Stimulated activated CD4-positive, alpha-beta T cell treated with anti-CD3 and anti-CD28 coated beads, Interleukin-1b, Interleukin-23, amount 100 ng/mL, for 1 hour (primary cell): ENCODE measurements at places on chromosomes 7 and 10.

DNA sequence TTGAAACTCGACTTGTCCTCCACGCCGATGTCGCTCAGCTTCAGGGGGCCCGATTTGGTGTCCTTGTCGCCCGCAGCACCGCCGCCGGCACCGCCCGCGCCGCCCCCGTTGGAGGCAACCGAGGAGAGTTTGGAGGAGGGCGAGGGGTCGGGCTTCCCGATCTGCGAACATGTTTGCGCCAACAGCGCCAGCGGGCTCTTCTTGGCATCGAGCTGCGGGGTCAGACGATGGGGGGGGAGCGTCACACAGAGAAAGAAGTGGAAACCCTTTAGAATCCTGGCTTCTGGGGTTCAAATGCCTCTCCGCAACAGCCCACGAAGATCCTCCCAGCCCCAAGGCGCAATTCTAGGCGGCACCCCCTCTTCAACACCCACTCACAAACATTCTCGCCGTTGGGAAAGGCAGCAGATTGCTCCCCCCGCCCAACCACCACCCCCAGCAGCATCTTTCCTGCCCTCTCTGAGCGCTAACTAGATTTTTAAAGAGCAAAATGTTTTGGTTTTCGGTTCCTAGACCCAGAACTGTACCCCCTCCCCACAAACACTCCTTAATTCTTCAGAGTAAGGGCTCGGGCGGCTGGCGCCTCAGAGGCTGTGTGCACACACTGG is 1.3 kb downstream of the ZNF503 start:
- no peak for DNase-seq

DNA sequence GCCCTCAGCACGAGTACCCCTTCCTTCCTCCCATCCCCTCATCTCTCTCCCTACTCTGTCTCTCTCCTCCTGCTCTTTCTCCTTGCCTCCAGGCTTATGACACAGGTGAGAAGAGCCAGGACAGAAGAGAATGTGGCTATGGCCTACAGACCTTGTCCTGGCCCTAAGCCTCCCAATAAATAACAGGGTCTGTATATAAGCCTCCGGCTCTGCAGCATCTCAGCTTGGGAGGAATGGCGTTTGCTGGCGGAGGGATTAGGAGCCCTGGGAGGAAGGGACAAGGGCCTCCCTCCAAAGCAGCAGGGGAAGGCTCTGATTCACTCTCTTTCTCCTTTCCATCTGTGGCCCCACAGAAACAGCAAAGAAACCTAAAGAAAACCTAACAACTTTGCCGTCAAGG is 45.8 kb downstream of the COL13A1 start:
- no peak for DNase-seq

DNA sequence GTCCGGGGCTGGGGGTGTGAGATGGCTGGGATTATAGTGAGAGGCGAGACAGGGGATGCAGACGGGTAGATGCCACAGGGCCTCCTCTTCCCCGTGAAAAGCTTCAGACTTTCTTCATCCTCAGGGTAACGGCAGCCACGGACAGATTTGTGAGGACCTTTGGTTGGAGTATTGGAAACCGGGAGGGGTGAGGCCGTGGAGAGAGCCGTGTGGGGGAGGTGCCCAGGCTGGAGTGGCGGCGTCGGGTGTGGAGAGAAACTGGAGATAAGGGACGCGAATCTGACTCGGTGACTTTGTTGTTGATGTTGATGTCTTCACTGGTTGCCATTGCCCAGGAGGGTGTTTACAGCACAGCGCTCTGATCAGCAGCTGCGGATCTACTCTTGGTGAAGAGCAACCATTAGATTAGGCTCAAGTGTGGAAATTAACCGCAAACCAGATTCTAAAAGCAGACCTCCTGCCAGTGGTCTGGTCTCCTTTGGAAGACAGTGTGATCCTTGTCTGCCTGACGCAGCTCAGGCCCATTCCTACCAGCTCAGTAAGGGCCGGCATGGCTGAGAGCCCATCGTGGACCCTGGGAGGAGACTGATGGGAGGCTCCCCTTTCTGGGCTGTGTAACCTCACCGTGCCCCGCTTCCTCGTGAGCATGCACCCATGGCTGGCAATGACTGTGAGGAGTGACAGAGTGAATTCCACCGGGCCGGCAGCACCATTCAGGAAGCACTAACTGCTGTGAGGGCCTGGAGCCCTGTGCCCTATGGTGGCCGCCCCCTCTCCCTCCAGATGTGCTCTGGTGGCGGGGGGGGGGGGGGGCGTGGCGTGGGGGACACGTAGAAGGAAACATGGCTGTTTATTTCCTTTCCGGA is 90.3 kb downstream of the INPP5A start:
- no peak for DNase-seq

DNA sequence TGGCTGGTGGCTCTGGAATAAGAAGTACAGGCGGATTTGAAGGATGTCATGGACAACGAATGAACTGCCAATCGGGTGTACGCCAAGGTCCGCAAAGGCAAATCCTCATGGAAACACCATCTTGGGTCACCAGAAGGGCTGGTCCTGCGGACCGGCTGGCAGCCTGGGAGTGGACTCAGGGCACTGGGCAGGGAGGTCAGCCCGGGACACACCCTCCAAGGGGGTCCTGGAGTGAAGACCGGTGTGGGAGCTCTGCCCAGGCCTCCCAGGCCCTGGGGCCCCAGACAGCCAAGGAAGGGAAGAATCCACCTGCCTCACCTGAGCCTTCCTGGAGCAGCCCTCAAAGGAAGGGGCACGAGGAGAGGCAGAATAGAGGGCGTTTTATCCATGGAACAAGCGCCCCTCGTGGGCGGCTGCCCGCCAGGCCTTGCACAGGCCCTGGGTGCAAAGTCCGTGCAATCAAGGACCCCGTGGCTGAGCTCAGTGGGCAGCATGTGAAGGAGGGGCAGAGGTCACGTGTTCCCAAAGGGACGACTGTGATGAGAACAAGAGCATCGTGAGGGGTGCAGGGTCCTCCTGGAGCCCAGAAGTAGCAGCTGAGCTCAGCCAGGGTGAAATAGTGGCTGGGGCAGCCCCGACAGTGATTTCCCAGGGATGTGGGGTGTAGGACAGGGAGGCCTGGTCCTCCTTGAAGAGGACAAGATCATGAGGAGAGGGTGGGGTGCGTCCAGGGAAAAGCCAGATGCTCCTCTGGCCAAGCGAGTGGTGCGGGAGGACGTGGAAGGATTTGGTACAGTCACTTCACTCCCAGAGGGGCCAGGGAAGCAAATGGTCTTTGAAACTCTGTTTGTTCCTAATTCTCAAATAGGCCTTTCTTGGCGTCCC is 105.2 kb downstream of the TCERG1L start:
- DNase-seq: no peak
